ENCODE measurements at places on chromosomes 16 and 17.

- no peak for DNase-seq
These were observed 4.4 kb downstream of the SNAI3 start for GRCh38 chr16:88681709-88682451.

- DNase-seq = no peak
These were observed 583 bp downstream of the ATXN2L start for GRCh38 chr16:28823291-28823872.

DNA sequence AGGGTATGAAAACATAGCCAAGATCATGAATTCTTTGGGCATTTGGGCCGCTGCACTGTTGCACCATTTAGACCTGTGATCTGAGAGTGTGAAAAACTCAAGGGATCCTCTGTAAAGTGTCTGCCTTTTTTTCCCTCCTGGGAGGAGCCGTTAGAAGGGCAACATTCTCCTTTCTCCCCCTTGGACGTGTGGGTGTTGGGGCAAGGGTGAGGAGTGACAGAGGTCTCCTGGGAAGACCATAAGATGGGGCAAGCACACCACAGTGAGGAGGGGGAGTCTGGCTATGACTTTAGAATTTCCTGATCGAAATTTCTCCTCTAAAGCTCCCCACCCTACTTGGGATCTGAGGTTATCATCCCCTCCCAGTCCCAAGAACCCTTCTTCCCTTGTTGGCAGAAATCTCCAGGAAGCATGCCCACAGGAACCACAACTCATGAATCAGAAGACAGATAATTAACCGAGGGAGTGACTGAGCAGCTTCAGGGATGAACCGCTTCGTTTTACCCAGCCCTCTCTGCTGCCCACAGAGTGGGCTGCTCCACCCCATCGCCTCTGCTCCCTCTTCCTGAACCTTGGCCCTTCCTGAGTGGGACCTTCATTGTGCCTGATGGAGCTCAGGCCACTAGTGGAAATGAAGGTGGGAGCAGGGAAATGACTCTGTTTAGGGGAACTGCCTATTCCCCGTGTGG, 4.2 kb downstream of the ITGB3 start:
- DNase-seq = no peak

- no peak for DNase-seq
These were observed 122.4 kb downstream of the WWOX start for GRCh38 chr16:78221892-78222291.

DNA sequence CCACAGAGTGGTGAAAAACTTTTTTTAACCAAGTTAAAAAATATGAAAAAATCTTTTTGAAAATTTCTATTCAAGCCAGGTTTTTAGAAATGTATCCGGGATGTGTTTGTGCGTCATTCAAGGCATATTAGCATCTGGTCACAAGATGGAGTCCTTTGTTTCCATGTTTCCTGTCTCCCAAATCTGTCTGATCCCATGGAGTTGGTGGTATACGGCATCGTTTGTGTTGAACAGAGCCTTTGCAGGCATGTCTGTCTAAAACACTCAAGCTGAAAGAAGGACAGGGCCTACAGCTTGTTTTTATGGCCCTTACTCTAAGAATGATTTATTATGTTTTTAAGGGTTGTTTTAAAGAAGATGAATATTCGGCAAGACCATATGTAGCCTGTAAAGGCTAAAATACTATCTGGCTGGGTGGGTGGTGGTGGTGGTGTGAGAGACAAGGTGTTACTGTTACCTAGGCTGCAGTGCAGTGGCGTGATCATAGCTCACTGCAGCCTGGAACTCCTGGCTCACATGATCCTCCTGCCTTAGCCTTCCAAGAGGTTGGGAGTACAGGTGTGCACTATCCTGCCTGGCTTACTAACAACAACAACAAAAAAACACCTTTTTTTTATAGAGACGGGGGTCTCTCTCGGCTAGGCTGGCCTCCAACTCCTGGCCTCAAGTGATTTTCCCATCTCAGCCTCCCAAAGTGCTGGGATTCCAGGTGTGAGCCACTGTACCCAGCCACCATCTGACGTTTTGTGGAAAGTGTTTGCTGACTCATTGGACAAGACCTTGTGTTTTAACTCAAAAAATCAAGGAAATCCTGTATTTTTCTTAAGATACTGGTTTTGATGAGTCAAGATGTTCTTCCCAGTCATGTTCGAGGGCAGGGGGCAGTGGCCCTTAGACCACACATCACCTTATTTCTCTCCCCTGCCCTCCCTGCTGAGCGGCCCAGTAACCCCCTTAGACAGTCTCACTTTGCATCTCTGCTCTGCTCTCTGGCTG, 52.2 kb downstream of the NDE1 start:
- DNase-seq = no peak

DNA sequence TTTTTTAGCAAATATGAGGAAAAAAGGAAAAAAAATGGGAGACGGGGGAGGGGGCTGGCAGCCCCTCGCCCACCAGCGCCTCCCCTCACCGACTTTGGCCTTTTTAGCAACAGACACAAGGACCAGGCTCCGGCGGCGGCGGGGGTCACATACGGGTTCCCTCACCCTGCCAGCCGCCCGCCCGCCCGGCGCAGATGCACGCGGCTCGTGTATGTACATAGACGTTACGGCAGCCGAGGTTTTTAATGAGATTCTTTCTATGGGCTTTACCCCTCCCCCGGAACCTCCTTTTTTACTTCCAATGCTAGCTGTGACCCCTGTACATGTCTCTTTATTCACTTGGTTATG, 1.2 kb upstream of the TMEM88 start:
- no peak for DNase-seq

DNA sequence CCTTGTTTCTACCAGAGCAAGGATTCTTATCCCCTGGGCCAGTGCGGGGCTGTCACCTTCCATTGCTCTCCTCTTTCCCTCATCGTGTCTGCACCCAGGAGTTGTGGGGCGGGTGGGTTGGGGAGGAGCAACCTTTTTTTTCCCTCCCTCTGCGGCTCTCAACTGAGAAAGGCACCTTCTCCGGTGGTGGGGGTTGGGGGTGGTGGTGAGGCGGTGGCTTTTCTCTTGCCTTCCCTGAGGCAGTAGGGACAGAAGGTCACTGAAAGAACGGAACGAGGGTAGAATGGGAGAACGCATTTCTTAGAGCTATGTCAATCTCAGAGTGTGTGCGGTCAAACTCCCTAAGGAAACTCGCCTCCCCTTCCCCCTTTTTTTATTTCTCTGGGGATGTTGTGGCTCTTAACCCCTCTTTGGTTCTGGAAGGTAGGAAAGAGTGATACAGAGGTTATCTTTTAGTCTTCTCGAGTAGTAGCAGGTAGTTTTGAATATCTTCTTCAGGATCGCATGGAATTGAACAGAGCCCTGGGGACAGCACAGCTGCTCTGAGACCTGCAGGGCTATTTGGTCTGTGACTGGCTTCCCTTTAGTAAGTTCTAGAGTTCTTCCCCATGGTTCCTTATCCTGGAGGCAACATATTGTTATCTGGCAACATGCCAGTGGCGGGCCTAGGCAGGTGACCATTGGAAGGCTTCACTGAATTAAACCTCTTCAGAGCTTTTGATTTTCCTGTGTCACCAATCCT, 994 bp downstream of the CLTC start:
- peak; percentile 54 for DNase-seq
